Stimulated activated naive CD4-positive, alpha-beta T cell treated with Interleukin-2 at 50 U/mL for 16 hours (primary cell): ENCODE measurements at places on chromosomes 3 and 15.
A peak's percentile ranks its signal among the peaks of the same experiment; 100 is the strongest.

DNA sequence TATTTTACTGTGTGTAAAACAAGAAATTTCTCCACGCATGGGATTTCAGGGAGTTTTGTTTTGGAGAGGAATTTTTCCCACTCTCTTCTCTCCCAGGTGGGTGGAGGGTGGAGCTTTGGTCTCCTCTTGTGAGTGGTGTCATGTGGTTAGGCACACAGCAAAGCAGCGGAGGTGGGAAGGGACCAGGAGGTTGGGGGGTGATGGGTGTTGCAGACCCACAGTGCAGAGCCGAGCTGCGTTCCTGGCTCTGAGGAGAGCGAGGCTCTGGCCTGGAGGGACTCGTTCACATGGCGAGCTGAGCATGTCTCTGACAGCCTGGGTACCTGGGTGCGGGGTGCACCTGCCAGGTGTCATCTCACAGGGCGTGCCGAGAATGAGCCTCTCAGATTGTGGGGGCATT lies 87.8 kb downstream of the RYR3 start:
- DNase-seq: no peak

GRCh38 chr3:159559771-159560170 lies 428.9 kb upstream of the IL12A start:
- no peak for DNase-seq

- DNase-seq: no peak
These were observed 72.7 kb upstream of the SLC4A7 start for GRCh38 chr3:27556887-27557286.

- no peak for DNase-seq
These were observed 11.1 kb downstream of the TMEM62 start for GRCh38 chr15:43144512-43144911.

DNA sequence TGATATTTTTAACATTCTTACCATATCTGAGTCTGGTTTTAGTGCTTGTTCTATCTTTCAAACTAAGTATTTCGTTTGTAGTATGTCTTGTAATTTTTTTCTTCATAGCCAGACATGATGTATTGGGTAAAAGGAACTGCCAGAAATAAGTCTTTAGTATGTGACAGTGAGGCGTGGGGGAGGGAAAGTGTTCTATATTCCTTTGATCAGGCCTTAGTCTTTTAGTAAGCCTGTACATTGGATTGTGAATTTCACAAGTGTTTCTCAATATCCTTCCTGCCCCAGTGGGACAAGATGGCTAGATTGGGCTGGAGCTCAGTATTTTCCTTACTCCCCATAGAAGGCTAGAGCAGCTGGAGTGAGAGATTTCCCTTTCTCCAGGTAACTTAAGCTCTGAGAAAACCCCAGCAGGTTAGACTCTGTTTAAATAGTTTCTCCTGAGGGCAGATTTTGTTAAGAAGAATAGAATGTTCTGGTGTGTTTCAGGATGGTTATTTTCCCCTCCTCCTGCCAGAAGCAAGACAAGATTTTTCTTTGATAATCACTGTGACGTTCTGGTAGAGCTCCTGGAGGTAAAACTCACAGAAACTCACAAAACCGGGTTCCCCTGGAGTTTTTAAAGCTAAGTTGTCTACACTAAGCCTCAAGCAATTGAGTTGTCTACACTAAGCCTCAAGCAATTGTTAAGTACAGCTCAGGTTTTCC lies 140.7 kb upstream of the ARPP21 start:
- no peak for DNase-seq

DNA sequence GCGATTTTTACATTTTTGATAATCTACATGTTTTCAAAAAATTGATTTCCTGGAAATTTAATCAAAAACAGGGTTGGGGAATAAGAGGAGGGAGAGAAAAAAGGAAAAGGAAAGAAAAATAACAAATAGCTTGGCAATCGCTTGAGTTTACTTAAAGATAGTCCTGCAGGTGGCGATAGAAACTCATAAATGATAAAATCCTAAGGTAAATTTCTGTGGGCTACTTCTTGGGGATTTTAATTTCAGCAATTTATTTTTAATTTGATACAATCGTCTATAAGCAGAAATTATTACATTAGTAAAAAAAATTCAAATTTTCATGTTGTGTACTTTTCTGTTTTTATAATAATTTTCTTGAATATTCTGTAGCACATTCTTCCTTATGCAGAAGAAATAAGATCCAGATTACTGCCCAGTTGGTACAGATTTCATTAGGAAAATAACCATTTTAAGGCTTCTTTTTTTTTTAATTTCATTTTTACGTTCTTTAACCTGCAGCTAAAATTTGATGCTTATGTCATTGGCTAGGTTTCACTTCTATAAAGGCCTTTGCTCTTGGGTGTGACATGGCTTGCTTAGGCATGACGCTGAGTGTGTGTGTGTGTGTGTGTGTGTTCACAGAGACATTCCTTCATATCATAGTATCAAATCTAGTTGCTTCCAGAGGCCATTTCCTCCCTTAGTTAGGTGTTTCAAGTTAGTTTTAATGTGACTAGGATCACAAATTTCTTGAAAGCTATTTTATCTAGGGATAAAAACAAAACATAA lies 181.8 kb downstream of the MCTP2 start:
- DNase-seq: no peak

- no peak for DNase-seq
These were observed 2.8 kb downstream of the TOP2B start for GRCh38 chr3:25661694-25662437.

DNA sequence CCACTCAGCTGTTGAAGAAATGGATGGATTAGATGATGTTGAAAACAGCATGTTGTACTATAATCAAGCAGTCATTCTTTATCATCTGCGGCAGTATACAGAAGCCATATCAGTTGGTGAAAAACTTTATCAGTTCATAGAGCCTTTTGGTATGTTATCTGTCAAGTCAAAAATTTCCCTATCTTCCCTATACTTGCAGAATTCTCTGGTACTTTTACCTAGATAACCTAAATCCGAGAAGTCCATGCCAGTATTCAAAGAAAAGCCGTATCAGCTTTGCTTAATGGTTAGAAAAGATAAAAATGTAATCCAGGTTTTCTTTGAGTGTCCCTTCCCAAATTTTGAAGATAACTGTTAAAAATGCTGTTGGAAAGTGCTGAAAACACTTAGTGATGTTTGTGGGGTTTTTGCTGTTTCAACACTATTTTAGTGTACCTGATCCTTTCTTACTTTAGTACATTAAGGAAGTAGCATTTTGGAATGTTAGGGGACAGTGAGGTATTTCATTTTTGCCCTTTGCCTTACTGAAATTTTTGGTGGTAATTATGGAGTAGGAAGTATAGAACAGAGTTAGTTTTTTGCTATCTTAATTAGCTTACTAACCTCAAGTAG lies 23.8 kb downstream of the CNOT10 start:
- DNase-seq: no peak

GRCh38 chr3:146223401-146224373 lies 27.2 kb downstream of the PLSCR4 start:
- no peak for DNase-seq

GRCh38 chr3:176247191-176247590 lies 950.1 kb downstream of the TBL1XR1 start:
- no peak for DNase-seq

DNA sequence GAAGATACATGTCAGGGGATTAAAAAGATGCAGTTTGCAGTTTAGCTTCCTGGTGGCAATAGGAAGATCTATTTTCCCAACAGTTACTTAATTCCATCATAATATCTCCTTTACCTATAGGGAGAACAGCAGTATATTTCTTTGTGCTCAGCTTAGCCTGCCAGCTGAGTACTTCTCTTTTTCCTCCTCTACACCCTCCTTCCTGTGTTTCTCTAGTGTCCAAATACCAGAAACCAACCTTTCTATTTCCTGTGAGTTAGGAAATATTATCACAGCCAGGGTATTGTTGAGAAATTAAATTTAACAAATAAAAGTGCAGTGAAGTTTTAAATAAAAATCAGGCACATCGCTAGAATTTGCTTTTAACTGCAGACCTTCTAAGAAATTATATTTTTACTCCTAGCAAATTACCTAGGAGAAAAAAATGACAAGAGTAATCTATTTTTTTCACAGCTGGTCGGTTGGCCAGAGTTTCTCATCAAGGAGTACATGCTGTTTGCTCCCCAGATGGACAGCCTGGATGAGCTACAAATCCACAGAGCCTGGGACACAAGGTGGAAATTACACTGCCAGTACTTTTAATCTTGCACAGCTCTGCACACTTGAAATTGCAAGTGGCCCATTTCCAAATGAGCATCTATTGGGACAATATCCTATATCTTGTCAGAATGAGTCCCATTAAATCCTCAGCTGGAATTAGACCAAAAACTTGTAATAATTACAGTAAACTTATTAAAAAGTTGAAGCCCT lies 185.2 kb upstream of the CFAP20DC start:
- no peak for DNase-seq

DNA sequence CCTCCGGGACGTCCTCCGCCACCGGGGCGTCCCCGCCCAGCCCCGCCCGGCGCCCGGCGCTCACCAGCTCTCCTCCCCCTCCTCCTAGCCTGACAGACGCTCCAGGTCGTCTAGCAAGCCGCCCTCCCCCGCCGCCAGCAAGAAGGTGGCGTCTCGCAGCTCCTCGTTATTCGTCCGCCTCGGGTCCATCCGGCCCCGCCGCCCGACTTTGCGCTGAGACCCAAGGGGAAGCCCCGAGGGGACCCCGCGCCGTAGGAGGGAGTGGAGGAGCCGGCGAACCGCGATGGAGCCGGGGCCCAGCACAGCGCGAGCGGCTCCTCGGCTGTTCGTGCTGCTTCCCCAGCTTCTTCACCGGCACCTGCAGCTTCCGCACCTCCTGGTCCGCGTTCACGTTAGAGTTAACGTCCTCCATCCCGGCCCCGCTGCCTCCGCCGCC lies 26.3 kb upstream of the MTHFS start:
- peak; percentile 72 for DNase-seq

DNA sequence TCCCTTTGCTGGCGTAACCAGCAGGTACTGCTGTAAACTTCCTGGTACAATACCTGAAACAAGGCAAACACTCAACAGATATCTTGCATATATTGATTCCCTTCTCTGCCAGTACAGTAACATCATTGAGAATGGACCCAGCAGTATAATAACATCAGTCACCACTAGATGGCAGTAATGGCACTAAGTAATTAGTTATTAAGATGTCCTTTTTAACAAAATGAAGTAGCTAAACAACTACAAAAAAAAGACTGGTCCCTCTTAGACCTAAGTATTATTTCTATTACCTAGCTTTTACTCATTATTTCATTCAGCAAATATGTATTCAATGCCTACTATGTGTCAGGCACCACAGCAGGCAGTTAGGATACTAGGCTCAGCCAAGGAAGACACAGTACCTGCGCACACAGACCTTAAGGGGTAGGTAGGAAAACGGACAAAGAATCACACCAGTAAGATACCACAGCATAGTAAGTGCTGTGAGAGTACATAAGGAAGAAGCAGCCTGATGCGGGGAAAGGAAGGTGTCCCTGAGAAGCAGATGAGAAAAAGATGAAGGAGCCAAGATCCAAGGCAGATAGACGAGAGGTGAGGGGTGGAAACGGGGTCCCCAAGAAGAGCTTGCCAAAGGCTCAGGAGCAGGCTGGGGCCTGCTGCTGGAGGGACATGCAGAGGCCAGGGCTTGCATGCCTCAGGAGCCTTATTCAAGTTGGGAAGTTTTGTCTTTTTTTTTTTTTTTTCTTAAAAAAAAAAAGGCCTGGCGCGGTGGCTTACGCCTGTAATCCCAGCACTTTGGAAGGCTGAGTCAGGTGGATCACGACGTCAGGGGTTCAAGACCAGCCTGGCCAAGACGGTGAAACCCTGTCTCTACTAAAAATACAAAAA lies 102.7 kb upstream of the CHD2 start:
- no peak for DNase-seq

DNA sequence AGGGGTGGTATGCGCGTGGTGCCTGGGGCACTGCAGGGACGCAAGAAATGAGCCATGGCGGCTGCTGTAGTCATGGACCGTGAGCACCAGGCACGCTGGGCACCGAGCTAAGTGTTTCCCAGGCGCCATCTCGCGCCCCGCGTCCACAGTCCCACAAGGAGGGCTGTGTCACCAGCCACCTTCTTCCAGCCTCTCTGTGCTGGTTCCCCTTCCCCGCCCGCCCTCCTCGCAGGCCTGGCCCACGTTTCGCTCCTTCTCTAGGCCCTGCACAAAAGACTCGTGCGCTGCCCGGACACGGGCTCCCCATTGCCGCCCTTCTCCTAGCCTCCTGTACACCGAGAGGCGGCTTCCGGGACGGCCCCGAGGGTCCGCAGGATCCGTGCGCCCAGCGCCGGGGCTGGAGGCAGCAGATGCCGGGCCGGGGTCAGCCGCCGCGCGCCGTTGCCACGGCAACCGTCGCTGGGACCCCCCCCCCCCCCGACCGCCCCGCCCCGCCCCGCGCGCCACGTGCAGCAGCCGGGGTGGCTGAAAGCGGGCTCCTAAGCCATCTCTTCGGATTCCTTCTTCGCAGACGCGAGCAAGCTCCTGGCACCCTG lies 113.4 kb downstream of the SRGAP3 start:
- no peak for DNase-seq

- DNase-seq: no peak
These were observed 36.0 kb downstream of the TM2D3 start for GRCh38 chr15:101615986-101616848.

GRCh38 chr3:5754602-5755001 lies 567.1 kb downstream of the EDEM1 start:
- DNase-seq: no peak

- DNase-seq: no peak
These were observed 68.3 kb upstream of the GLCE start for GRCh38 chr15:69092159-69092558.
